Stimulated activated CD8-positive, alpha-beta memory T cell treated with anti-CD3 and anti-CD28 coated beads, Interleukin-7, amount 100 ng/mL, for 24 hours (primary cell): ENCODE measurements at places on chromosomes 7 and 10.

DNA sequence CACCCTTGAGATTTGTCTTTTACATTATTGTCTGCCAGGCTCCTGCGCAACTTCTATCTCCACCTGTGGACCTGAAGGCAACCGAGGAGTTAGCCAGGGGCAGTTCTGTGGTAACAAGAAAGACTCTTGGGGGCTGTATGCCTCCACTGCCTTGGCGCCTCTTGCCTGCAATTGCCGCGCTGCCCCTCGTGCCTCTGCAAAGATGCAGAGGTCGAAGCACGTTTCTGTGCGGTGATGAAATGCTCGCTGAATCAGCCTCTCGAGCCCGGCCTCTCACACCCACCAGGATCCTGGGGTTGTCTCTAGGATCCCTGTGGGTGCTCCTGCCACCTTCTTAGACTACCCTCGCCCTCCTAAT lies 486 bp upstream of the LHFPL3 start:
- no peak for DNase-seq

- DNase-seq = no peak
Observed at GRCh38 chr10:60148266-60148840, 241.3 kb downstream of the ANK3 start.

DNA sequence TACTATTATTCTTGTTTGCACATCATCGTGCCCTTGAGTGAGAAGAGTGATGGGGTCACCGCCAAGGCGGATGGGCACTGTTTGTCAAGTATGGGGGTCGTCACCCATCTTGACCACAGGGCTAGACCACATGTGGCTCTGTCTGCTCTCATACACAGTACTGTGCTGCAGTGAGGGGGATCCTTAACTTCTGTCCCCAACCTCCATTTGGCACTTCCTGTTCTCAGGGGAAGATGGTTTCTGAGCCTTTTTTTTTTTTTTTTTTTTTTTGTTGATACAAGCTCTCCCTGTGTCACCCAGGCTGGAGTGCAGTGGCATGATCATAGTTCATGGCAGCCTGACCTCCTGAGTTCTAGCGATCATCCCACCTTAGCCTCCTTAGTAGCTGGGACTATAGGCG lies 13.6 kb downstream of the WBP1L start:
- DNase-seq = no peak

DNA sequence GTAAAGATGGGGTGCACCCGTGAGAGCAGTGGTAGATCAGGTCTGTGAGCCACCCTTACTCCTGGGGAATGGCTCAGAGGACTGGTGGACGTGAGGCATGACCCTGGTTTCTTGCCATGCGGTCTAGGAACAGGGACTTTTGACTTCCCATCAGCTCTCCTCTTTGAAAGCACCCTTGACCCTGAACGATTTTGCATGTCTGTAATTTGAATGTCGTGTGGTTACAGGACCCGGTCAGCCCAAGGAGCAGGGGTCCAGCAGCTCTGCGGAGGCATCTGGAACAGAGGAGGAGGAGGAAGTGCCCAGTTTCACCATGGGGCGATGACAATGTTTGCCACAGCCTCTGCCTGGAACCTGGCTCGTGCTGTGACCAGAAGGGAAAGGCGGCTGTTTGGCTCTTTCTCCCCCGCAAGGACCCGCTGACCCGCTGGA lies 8.6 kb upstream of the ORAI2 start:
- no peak for DNase-seq

GRCh38 chr10:129727495-129727894 lies 236.6 kb downstream of the EBF3 start:
- no peak for DNase-seq

DNA sequence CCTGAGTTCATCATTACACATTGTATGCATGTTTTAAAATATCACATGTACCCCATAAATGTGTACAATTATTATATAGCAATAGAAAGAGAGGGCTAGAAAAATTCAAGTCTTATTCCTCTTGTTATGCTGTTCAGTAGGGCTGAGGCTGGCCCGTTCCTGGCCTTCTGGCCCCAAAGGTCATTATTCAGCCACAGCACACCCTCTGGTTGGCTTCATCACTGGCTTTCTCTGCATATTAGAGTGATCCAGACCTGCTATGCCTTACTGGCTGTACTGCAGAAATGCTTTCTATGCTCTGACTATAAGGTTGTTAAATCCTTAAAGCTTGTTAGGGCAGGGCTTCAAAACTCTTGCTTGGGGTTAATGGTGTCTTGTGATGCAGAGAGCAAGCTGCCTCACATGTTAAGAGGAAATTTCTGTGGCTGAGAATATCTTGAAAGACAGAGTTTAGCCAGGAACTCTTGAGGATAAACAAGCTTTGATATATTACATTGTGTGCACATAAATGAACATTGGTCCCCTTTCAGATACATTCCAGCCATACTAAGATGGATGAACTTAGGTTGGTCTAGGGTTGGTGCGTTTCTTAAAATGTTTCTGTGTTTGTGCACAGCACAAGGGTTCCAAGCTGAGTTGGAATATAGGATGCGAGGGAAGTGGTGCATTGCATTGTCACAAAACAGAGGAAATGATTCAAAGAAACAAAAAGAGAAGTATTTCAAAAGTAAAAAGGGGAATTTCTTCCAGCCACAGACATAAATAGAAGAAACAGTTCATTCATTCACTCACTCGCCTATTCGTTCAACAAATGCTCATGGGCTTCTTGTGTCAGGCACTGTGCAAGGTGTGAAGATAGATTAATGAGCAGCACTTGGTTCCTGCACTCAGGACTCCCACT lies 61.6 kb upstream of the WDR11 start:
- no peak for DNase-seq

DNA sequence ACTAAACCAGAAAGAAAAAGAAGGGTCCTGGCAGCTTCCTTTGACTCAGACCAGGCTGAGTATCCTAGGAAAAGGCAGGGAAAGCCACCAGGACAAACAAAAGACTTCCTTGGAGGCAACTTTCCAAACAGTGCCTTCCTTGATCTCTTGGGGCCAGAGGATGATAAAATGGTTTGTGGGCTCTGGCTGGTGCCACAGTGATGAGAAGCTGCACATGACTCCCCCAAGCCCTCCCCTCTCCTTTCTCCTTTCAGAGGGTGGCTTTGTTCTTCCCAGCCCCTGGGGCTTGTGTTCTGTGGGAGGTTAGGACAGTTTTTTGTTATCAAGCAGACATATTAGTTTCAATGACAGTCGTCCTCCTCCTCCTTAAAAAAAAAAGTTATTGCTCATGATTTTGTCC lies 183.2 kb downstream of the SEM1 start:
- no peak for DNase-seq

GRCh38 chr7:127512663-127513062 lies 72.7 kb downstream of the GCC1 start:
- no peak for DNase-seq

DNA sequence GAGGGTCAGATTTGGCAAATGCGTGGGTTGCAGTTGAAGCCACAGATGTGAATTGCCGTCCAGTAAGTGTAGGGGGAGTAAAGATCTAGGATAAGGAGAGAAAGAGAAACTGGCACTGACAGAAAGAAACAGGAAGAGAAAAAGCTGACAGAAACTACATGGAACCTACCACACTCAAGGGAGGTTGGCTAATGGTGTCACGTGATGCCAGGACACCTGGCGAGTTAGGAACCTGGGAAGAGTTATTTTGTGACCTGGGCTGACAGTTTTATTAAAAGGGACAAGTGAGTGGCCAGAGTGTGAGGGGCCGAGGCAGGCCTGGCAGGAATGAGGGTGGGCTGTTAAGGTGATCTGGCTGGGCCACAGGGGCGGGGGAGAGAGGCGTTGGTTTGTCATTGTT lies 188.7 kb downstream of the ADARB2 start:
- DNase-seq = no peak

GRCh38 chr10:74300666-74301065 lies 149.6 kb downstream of the ADK start:
- DNase-seq = no peak

GRCh38 chr7:7761340-7761973 lies 43.0 kb upstream of the RPA3 start:
- no peak for DNase-seq

DNA sequence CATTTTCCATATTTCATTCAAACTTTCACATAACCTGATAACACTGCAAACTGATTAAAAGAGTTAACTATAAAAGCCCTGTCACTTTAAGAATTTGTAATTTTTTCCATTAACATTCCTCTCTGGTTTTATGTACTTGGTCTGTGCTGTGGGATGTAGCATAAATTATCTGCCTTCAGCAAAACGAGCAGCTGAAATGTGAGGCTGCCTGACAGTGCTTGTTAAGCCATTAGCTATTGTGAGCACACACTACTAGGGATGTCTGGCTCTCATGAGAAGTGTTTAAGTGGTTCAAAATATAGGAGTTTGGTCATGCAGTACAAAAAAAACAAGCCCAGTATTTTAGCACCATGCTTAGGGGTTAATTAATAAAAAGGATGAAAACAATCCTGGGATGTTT lies 63.0 kb downstream of the HOXA1 start:
- DNase-seq = no peak

GRCh38 chr7:109178342-109178741 lies 608.7 kb downstream of the DNAJB9 start:
- DNase-seq = no peak

DNA sequence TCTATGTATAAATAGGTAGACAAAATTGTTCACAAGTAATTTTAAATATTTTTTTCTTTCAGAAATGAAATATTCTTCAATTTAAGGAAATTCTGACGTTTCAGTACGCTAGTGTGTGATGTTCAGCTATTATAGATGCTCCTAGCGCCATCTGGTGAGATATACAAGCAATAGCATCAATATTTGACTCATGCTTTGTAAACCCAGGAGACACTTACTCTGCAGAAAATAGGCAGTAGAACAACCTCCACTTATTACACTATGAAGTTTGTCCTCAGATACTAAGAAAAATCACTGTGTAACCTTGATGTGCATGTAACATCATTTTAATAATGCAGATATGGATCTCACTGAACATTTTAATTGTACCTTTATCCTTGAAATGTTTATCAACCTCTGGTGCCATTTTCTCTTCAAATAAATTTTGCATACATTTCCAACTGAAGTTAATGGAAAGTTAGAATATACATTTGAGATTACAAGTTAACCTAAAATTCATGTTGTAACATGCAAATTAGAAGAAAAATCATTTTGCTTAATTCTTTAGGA lies 151.5 kb upstream of the FAM3C start:
- no peak for DNase-seq

GRCh38 chr10:28810057-28810870 lies 132.9 kb downstream of the BAMBI start:
- DNase-seq = no peak

- no peak for DNase-seq
Observed at GRCh38 chr7:46776790-46777189, 805.1 kb downstream of the TNS3 start.

GRCh38 chr7:2903682-2904162 lies 59.6 kb upstream of the GNA12 start:
- no peak for DNase-seq

DNA sequence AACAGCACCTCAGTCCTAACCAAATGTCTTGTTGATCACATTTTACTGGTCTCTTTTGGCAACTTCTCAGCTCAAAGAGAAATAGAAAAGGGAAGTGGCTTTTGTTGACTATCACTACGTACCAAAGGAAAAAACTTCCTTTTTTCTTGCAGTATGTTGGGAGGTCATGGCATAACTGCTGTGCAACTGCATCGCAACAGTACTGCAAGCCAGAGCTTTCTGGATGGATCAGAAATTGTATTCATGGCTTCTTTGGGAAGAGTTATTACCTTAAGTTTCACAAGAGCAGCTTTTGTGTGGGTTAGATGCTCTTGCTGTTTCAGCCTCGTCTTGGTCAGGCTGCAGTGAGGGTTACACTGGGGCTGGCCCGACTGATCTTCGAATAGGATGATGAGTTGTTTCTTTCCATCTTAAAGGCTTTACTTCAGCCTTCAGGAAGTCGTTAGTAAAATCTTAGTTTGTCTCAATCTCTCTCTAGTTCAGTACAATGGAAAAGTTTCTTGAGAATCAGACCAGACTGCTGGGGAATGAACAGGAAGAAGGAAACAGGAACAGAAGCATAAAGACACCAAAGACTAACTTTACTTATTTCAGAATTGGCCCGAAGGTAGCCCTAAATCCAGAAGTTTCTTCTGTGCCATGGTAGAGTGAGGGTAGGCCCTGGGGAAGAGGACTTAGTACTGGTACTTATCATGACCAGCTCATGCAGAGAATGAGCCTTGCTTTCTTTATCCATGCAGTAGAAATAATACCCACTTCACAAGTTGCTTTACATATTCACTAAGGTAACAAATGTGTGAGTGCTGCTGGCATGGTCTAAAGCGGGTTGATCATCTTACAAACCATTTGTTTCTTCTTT lies 153.6 kb downstream of the CELF2 start:
- no peak for DNase-seq

DNA sequence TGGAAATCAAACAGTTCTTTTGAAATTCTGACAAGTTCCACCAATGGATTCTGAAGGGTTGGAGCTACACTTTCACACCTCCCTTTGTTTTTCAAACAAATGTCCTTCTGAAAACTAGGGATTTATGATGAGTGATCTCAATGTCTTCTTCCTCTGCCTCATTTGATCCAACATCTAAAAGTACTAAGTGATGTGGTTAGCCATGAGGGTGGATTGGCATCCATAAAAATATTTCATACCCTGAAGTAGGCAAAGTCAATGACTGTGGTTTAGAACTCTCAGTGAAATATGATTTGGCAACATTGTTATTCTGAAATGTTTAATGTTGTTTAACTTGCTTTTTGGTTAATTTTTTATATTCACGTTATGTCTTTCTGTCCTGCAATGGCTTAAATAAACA lies 136.9 kb downstream of the MBL2 start:
- DNase-seq = no peak

- no peak for DNase-seq
Observed at GRCh38 chr7:50270531-50271018, 33.9 kb upstream of the IKZF1 start.

DNA sequence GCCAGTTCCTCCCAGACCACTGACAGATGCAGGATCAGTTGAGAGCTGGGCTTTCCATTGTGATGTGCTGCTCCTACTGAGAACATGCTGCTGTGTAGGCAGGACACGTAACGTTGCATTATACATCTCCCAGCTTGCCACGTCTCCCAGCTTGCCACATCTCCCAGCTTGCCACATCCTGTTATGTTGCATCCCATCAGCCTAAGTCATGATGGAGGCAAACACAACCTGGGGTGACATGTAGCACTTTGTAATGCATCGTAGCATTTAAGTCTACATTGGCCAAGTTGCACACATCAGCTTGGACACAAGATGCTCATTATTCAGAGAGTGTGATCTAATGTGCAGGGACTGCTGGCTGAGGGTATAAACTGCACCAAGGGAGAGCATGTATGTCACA lies 73.3 kb upstream of the CHCHD3 start:
- no peak for DNase-seq

DNA sequence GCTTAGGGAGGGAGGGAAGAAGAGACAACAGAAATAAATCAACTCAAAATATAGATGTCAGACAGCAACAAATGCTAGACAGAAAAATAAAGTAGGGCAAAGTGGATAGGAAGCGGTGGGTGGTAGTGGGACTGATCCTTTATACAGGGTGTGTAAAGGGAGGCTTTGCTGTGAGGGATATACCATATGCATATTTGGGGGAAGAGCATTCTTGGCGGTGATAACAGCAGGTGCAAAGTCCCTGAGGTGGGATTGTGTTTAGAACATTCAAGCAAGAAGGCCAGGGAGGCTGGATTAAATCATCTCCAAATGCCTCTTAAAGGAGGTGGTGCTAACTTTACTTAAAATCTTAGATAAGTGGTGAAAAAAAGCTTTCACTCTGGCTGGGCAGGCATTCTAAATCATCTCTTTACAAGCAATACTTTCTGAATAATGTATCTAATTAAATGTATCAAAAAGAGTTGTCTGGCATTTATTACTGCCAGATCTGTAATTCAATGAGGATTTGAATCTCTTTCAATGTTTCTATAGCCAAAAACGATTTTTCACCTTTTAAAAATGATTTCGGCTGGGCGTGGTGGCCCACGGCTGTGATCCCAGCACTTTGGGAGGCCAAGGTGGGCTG lies 9.4 kb upstream of the AKR1B15 start:
- DNase-seq = no peak
